ENCODE measurements at places on chromosomes 2 and 18. TPM values are rescaled to one million over a fixed set of nuclear protein-coding genes. Genes with fewer than 3 reads are reported as not detected.

Gene TUBA3E
- not detected for total RNA-seq

Gene COL3A1
- total RNA-seq, result 31.3 TPM

Gene ANTXR1
- total RNA-seq, result 86.8 TPM

Gene WDSUB1
- total RNA-seq, result 8.9 TPM
